ENCODE measurements at places on chromosomes 6 and 20.

GRCh38 chr20:10280018-10280908, 61.6 kb downstream of the SNAP25 start:
- no peak for DNase-seq

DNA sequence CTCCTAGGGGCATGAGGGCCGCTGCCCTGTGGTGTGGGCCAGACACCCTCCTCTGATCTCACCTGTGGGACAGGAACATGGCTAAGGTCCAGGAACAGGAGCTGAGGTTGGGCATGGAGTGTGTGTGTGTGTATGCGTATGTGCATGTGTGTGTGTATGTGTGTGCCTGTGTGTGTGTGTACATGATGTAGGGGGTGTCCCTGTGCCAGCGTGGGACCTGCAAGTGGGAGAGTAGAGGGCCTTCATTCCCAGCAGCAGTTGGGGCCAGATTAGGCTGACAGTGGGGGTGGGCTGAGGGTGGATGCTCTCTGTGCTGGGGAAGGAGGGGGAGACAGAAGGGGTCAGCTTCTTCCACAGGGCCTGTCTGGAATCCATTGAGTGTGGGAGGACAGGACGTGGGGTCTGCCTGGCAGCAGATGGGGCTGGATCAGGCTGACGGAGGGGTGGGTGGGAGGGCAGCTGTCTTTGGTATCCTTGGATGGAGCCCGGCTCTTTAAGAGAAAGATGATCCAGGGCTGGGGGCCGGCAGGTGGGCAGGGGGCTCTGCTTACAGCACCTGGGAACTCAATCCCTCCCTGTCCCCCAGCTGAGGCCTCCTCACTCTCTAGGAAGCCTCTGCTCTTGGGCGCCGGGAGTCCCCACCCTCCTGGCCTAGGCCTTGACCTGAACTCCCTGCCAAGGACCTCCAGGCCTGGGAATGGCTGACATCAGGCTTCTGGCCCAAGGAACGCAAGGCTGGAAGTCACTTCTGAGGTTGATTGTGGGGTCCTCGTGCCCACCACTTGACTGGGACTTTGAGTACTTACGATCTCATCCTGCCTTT, 44.0 kb downstream of the SPDEF start:
- no peak for DNase-seq

DNA sequence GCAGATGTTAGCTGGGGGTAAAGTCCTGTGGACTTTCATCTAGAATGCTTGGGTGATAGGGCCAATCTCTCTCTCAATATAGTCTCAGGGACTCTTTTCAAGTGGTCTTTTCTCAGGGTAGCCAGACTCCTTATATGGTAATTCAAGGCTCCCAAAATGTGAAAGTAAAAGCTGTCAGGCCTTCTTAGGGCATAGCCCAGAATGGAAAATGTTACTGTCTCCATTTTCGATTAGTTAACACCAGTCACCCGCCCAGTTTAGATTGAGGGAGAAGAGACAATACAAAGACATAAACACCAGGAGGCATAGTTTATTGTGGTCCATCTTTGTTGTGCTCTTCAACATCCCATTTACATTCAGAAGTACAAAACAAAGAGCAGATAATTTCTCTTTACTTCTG, 295.8 kb downstream of the EPHA7 start:
- DNase-seq: no peak

DNA sequence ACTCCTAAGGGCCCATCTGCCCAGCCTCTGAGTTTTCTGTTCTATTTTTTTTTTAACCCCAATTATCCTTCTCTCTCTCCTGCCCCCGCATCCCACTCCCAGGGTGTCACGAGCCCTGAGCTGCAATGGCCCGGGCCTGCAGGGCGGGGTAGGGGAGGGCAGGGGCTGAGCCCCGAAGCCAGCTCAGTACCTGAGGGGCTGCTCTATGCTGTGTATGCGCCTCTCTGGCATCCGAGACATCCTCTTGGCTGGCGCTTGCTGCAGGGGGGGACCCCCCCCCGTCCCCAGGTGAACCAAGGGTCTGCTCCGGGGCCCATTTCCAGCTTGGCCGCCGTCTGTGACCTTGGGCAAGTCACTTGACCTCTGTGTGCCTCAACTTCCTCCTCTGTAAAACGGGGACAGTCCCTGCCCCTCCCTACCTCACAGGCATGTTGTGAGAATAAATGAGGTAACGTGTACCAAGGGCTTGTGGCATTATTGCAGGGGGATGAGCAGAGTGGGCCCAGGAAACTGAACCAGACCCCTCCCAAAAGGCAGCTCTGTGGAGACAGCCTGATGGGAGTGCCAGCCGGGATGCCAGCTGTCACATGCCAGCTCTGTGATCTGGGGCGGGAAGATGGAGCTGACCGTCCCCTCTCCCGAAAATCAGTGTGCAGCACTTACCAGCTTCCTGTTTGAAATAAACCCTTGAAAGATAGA, 13.0 kb upstream of the MYL9 start:
- DNase-seq: no peak

DNA sequence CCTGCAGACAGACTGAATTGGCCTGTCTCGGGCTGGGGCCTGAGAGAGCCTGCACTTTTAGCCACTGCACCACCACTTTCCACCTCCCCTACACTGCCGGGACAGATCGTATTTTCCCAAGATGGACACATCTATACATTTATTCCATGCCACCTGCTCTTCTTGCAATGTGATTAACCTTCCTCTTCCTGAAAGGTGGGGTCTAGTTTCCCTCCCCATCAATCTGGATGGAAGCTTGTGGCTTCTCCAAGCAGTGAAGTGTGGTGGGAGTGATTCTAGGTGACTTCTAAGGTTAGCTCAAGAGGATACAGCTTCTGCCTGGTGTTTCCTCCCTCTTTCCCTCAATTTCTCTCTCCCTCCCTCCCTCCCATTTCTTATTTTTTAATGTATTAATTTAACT, 150.3 kb upstream of the PROKR2 start:
- no peak for DNase-seq

DNA sequence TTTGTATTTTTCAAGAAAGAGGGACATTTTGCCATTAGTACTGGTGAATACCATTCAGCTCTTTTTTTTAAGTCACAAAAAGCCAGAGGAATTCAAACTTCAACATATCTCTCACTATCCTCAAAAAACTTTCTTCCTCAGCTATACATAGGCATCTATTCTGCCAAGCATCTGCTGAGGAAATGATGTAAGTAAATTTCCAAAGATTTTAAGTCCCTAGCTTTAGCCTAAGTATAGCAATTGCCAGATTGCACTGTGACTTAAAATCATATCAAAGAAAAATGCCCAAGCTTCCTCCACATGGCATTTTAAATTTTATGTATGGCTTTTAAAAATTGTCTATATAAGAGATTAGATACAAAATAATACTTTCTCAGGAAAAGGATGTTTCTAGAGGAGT, 237.4 kb downstream of the EYS start:
- no peak for DNase-seq

- no peak for DNase-seq
Observed at GRCh38 chr6:42819803-42820511, 38.1 kb downstream of the BICRAL start.

DNA sequence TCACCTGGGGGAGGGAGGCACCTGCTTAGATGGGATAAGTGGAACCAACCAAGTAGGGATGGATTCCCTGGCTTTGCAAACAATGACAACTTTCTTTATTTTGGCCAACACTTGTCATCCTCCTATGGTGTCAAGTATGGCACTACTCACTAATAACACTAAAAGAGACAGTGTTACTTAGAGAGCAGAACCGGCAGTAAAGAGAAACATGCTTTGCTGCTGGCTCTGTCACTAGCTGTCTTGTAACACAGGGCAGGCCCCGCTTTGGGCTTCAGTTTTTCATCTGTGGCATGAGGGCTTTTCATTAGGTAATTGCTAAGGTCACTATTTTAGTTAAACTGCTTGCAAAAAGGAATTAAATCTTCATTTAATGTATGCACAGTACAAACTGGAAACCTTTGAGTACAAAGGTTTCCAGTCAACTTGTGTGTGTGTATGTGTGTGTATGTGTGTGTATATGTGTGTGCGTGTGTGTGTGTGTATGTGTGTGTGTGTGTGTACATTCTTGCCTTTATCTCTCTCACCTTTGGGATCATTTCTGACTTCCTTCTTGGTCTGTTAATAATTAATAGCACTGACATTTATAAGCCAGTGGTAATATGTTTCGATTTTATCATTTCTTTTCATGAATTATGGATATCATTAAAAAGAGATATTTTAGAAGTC, 64.7 kb downstream of the BTBD3 start:
- DNase-seq: no peak

DNA sequence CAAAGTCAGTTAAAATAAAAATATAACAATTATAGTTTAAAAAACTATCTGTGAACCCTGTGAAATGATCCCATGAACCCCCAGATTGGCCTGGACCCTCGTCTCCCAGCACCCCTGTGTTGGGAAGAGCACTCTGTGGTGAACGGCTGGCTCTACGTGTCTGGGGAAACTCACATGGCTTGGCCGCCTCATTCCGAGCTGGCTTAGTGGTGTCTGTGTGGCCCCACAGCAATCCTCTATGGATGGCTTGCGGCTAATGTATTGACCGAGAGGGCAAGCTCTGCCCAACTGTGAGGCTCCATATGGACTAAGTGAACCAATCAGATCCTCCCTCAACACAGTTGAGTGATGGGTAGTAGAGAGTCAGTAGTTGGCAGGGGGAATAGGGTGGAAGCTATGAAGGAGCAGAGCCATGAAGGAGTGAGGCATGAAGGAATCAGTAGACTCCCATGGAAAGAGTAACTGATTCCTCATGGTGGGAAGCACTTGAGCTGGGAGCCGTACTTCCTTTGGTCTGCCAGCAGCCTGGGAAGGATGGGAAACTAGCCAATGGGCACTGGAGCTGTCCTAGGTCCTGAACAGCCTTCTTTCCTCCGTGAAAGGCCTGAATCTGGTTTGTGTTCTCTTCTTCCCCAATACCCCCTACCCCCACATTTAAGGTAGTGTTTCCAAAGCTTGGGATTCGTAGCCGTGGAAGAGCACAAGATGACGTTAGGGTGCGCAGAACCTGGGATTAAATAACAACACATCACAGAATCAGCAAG, 21.6 kb upstream of the ZNF831 start:
- DNase-seq: no peak

GRCh38 chr20:57627339-57627738, 7.1 kb upstream of the ZBP1 start:
- DNase-seq: no peak

DNA sequence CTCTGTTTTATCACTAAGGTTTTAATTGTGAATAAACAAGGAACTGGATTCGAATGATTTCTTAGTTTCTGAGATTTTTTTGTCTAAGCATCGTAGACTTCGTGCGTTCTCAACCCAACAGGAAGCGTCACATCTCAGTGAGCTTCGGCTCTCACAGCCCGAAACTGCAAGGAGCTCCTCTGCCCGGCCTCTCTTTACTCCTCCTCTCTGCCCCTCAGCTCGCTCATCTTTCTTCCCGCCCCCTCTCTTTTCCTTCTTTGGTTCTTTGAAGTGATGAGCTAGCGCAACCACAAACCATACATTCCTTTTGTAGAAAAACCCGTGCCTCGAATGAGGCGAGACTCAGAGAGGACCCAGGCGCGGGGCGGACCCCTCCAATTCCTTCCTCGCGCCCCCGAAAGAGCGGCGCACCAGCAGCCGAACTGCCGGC, 480 bp upstream of the NT5E start:
- DNase-seq: no peak

DNA sequence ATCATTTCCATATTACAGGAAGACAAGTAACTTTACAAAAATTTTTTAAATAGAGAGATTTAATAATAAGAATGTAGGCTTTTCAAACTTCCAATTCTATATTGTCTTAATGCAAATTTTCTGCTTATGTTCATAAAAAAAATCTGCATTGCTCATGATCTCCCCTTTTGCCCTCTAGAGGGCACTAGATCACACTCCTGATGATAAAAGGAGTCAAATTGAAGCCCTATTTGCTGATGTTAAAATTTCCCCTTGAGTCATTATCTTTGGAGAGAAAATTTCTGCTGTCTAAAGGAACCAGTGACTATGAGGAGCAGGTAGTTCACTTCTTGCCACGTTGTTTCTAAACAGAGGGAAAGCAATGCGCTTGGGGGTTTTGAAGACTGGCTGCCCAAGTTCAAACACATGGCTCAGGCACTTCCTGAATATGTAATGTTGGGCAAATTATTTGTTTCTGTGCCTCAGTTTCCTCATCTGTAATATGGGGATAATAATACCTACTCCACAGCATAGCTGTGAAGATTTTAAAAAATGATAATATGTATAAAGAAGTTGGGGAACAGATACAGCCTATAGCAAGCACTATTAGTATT, 874.2 kb downstream of the TFAP2A start:
- no peak for DNase-seq

- no peak for DNase-seq
Observed at GRCh38 chr6:36131511-36132245, 1.4 kb downstream of the MAPK13 start.

DNA sequence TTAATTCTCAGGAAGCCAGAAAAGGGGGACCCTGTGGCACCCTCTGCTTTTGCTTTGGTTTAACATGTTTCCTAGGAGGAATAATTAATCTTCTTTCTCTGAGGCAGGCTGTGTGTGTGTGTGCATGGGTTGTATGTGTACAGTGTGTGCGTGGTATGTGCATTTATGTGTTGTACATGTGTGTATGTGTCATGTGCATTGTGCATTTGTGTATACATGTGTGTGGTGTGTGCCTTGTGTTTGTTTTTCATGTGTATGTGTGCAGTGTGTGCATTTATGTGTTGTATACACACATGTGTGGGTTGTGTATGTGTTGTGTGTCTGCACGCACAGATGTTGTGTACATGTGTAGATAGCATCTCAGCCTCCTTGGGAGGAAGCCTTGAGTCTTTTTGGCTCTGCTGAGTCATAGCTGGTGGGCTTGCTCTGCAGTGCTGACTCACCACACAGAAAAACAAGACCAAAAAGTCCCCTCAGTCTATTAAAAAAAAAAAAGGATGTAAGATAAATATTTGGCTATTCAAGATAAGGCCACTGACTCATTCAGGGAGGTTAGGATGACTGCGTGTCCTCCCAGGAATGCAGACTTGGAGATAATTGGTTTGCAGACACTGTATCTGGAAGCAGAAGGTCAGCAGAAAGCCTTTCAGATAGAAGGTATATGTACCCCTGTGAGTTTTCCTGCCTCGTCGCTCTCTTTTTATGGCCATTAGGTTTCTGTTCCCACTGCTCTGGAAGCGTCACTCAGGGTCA, 58.6 kb downstream of the SYNJ2 start:
- no peak for DNase-seq

- DNase-seq: no peak
Observed at GRCh38 chr20:51122931-51123658, 100.2 kb upstream of the KCNG1 start.

Data from D721Med (cell line).